GM19239 (cell line): ENCODE measurements at places on chromosomes 16 and 17.

DNA sequence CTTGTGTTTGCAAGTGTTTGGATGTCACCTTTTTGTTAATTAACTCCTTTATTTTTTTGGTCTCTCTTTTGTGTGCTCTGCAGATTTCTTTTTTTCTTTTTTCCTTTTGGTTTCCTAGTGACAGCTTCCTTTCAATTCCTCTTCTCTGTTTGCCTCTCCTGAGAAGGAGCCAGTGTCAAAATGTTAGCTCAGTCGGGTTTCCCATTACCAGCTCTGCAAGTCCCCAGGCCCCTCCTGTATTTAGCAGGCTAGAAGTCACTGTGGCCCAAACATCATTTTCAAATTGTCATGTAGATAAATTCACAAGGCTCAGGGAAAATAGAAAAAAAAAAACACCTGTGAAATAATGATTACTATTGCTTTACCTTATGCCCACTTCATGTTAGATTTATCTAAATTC, 1621.6 kb downstream of the CDH8 start:
- no peak for DNase-seq

GRCh38 chr16:19472482-19472881, 49.4 kb downstream of the GDE1 start:
- DNase-seq, result no peak

GRCh38 chr17:27868565-27868964, 24.6 kb downstream of the LYRM9 start:
- no peak for DNase-seq

DNA sequence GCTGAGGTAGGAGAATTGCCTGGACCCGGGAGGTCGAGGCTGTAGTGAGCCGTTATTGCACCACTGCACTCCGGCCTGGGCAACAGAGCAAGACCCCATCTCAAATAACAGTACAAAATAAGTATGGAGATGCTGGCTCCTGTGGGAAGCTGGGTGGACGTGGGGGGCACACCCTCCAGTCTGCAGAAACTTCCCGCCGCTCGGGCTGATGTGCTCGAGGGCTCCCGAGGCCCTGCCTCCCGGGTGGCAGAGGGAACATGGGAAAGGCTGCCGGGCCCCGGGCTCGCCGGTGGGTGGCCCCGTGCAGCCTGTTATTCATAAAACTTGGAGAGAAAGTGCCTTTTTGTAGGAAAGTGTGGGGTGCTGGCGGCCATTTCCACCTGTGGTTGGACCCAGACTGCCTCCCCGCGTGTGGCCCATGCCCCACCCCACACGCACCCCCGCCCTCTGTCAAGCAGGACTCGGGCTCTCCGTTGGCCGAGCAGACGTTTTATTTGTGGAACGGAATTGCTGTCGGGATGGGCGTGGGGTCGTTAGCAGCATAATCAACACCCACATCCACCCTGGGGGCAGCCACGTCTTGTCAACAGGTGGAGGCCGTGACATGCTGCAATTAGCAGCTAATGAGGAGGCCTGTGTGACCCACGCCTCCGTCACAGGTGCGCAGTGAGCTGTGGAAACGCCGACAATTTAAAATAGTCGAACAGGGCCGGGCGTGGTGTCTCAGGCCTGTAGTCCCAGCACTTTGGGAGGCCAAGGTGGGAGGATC, 7.4 kb upstream of the CIAO3 start:
- DNase-seq, result no peak
